ENCODE measurements at places on chromosomes 13 and 19.

DNA sequence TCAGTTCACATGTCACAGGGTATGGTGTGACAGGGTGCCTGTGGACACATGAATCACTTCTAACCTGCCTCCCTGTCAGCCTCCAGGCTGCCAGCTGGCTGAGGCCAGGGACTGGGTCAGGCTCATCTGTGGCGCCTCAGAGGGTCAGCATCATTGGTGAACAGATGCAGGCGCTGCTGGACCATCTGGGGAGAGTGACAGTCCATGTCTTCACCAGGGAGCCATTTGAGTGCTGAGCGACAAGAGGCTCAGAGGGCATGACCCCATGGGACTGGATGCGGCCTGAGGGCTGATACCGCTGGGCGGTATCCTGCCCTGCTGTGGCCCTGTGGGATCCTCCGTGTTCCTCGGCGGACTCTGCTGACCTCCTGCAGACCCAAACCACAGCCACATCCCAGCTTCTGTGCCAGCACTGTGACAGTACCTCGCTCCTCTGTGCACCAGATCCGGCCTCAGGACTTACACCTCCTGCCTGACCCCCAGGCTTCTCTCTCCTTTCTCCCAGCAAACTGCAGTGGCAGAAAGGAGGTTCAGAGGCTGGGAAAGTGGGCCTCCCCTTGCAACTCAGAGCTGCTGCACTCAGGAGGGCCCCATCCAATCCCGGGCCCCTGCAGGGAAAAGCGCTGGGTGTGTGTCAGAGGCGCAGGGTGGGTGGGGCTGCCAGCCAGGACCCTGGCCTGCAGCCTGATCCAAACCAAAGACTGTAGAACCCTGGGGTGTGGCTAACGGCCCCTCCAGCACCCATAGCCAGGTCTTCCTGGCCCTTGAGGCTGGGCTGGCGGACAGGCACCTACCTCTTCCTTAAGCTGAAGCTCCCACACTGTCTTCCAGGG is 10.2 kb downstream of the ACTMAP start:
- DNase-seq = no peak

GRCh38 chr19:8158411-8159074 is 9.2 kb upstream of the FBN3 start:
- peak; percentile 7 for DNase-seq

GRCh38 chr19:5892772-5893275 is 10.8 kb downstream of the NDUFA11 start:
- no peak for DNase-seq

DNA sequence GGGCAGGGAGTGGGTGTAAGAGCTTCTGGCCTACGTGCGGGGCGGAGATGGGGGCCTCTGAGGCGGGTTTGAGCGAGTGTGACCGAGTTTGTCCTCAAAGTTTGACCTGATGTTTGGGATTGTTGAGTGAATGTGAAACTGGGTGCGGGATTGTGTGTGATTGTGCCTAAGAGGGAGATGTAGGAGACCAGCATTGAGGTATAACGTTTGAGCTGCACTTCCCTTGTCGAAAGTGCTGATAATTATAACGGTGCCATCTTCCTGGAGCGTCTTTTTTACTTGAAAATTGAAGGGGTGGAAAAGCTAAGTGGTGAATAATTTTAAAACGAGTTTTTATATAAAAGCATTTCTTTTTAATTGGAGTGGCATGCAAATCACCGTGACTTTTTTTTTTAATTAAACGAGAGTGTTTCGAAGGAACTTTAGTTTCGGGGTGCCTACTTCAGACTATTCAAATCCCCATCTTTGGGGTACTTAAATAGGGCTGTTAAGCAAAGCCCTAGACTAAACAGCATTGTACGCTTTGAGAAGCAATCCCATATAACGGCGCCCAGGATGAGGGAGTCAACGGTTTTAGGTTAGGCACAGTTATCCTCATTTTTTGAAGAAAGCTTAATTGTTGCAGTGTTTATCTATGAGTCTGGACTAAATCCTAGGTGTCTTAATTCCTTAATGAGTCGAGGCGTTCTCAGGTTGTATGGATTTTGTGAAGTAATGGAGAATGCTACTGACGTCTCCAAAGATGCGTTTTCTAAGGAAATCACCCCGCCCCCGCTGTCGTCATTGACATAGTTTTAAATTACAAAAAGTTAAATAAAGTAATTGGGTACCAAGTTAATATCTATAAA is 594 bp downstream of the ZNF146 start:
- no peak for DNase-seq

DNA sequence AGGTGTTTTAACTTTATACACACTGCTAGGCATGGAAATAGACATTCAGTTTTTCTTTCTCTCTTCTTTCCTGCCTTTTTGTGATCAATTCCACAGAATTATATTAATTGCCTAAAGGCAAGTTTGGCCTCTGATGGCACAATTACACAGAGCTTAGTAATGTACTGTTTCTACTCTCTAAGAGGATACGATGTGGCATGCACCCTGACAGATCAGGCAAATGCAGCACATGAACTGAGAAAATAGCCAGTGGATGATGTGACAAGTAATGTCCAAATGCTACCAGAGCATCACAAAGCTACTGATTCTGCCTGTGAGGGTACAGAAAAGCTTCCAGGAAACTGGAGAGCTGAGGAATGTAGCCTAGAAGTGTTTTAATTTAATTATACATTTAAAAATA is 233.8 kb upstream of the PRR20A start:
- DNase-seq = no peak

DNA sequence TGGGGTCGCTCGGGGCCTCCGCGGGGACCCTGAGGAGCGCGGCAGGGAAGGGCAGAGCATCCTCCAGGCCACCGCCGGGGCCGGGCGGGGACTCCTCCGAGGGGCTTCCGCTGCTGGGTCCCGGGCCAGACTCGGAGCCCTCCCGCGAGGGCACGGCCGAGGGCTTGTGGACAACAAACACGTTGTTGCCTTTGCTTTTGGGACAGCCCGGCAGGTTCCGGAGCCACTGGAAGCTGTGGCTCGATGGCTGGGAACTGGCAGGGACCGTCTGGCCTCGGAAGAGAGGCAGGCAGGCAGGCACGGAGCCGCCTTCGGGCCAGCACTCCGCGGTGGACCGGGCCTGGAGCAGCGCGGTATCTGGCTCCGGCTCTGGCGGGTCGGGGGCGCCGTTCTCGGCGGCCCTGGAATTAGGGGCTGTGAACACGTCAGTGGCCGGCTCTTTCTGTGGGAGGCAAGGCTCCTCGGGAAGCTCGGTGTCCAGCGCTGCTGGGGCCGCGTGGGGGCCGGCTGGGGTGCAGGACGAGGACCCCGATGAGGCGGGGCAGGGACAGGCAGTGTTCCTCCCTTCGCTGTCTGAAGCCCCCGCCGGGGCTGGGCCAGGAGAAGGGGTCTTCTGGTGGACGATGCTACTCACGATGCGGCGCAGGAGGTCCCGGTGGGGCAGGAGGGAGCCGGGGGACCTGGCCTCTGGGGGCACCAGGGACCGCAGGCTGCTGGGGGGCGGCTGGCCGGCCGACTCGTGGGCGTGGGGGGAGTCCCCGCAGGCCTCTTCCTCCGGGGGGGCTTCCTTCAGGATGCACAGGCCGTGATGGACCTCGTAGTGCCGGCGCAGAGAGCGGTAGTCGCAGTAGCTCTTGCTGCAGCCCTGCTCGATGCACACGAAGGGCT is 27.6 kb downstream of the ZNF541 start:
- no peak for DNase-seq

GRCh38 chr13:22102271-22102670 is 431.4 kb downstream of the FGF9 start:
- DNase-seq = no peak

GRCh38 chr13:46288570-46289259 is 77.0 kb downstream of the LRRC63 start:
- no peak for DNase-seq

GRCh38 chr13:111790621-111791020 is 276.3 kb upstream of the SOX1 start:
- no peak for DNase-seq

DNA sequence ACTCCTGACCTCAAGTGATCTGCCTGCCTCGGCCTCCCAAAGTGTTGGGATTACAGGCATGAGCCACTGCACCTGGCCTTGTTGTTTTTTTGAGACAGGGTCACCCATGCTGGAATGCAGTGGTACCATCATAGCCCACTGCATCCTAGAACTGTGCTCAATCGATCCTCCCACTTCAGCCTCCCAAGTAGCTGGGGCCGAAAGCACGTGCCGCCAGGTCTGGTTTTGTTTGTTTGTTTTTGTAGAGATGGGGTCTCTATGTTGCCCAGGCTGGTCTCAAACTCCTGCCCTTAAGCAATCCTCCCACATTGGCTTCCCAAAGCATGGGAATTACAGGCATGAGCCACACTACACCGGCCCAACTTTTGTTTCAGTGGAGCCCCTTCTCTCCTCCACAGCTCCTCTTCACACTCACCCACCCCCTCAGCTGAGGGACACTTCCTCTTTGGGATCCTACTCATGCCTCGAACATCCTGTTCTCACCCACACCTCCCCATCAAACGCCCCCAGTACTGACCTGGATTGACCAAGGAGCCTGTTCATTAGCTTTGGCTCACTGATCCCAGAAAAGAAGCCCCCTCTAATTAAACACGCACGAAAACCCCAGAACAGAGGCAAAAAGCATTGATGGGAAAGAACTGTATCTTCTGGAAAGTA is 12.8 kb upstream of the CERS4 start:
- no peak for DNase-seq

- DNase-seq = peak; percentile 22
These were observed at the start of gene PGPEP1 for GRCh38 chr19:18340190-18340989. Gene PGPEP1, plus strand, starts transcription at chr19:18340598. Its CDS starts 84 bp downstream, at chr19:18340682.

DNA sequence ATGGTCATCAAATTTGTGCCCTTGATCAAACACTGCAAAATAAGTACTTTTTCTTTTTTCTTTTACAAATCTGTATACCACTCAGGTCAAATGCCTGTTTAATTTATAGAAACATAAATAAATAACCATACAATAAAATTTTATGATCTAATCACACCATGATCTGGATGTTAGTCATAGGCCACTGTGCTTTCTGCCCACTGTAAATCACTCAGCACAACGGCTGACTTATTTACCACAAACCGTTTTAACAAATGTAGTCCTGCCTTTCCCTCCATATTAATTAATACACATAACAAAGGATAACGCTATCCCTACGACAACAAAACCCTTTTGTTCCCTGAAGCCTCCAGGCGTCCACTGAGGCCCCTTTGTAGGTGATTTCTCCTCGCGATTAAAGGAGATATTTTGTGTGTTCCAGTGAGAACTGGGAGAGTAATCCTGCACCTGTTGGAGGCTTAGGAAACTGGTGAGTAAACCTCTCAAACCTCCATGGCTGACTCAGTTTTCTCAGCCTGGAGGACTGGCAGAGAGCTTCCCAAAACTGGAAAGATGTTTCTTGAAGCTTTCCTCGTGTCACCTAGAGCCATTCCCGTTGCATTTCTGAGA is 477.1 kb upstream of the SGCG start:
- no peak for DNase-seq
